Stimulated activated naive CD8-positive, alpha-beta T cell treated with anti-CD3 and anti-CD28 coated beads, Interleukin-15, Interleukin-2, amounts not matched to agents 100 U/mL and 50 U/mL, for 24 hours (primary cell): ENCODE measurements at places on chromosomes 7 and 10.

DNA sequence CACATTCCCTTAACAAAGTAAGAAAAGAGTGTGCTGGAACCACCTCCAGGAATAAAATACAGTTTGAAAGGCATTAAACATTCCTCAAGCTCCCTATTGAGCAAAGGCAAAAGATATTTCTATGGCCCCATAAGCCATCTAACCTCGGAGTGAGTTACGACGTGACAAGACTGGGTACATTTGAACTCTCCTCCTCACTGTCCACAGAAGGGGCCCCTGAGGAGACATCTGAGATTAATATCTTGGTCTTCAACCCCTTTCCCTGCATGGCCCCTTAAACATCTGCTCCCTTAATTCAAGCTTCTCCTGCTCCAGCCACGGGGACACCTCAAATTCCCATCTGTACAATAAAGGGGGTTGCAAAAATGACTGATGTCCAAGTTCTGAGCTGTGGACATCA is 526 bp downstream of the GIMAP1 start:
- no peak for DNase-seq

DNA sequence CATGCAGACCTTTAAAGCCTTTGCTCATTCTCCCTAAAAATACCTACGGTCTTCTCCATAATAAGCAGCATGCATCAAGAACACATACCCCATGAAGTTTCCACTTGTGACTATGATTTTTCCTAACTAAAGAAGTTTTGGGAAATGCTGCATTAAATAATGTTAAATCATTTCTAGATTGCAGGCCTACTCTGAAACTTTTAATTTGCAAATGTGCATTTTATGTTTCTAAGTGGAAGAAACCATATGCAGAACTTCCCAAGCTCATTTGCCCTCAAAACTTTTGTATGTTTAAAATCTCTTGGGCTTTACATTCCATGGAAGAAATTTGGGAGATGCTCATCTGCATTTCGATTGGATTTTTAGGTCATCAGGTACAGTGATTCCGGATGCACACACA is 63.6 kb downstream of the ITGB8 start:
- no peak for DNase-seq

- no peak for DNase-seq
Observed at GRCh38 chr10:6019010-6019782, 41.9 kb upstream of the IL15RA start.

- DNase-seq, result no peak
Observed at GRCh38 chr7:132869166-132869861, 212.6 kb downstream of the CHCHD3 start.

DNA sequence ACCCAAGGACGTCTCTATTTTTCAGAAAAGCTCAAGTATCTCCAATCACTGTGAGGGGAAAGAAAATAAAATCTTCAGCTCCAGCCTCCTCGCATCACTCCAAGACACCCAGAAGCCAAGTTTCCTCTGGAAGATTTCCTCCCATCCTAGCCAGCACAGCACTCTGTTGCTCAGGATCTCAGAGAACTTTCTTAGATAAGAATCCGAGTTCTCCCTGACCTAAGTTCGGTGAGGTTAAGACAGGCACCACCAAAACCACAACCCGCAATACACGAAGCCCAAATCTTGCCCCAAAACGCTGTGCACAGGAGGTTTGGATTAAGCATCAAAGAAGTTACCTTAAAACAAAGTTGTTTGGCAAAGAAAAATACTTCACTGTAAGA is 4.2 kb downstream of the FAM53B start:
- DNase-seq, result no peak

DNA sequence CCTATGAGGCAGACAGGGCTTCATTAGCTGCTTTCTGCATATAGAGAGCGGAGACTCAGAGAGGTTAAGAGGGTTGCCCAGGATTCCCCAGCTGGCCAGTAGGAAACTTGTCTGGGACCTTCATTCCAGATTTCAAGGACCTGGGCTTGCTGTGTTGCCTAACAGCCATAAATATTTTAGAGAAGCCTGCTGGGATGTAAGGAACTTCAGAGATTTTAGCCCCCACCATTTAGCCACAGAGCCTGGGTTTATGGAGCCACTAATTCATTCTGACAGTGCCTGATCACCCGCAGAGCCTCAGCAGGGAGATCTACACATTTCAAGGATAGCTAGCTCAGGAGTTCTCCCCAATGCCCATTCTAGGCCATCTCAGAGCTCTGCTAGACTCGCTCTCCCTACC is 56.6 kb upstream of the TRUB1 start:
- no peak for DNase-seq

DNA sequence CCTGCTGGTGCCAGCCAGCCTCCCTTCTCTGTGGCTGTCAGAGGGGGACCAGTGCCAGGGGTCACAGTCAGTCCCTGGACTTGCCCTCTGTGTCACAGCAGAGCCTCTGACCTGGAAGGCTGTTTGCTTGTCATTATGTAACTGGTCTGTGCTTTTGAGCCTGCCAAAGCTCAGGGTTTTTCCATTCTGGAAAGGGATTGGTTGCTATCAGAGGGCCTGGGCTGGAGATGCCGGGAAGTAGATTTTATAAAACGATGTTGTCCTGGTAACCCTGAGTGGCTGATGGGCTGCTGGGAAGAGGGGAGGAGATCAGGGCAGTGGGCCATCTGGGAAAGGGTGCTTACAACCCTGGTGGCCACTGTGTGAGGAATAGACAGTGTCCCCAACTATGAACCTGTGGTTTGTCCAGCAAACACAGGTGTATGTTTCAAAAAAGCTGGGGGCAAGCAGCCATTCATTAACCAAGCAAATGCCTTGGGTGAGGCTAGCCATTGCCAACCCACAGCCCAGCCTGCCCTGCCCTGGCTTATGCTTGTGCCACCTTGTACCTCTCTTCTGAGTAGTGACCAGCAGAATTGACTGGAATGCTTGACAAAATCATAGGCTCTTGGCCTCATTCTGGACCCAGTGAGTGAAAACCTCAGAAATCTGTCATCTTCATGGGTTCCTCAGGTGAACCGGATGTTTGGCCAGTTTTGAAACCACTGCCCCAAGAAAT is 21.6 kb downstream of the SFTPD start:
- no peak for DNase-seq

DNA sequence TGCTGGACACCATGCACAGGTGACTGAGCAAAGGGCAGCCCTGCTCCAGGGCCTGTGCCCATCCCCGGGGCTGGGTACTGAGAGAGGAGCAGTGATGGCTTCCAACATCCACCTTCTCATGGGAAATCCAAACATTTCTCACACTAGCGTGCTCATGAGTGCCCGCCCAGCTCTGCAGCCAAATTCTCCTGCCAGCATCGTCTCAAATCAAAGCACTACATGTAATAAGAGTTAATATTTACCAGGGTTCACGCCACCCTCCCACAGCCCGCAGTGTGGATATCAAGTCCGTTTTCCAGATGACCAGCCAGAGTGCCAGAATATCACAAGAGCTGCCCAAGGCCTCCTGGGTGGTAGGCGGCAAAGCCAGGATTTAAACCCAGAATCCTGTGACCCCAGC is 12.1 kb downstream of the IL15RA start:
- no peak for DNase-seq

DNA sequence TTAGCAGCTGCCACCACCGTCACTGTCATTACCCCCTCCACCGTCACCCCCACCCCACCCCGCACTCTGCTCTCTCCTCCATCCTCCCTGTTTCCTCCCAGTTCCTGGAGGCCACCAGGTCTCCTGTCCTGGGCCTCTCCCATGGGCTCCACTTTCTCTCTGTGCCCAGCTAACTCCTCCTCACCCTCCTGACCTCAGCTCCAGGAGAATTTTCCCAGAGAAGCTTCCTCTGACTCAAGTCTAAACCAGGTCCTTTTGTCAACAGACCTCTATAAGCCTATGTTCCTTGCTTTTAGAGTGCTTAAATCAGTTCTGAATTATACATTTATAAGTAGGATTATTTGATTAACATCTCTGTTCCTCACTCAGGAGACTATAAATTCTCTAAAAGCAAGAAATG is 150.0 kb downstream of the ARHGAP12 start:
- no peak for DNase-seq

GRCh38 chr7:22346383-22347107 is 10.4 kb downstream of the RAPGEF5 start:
- DNase-seq, result no peak

DNA sequence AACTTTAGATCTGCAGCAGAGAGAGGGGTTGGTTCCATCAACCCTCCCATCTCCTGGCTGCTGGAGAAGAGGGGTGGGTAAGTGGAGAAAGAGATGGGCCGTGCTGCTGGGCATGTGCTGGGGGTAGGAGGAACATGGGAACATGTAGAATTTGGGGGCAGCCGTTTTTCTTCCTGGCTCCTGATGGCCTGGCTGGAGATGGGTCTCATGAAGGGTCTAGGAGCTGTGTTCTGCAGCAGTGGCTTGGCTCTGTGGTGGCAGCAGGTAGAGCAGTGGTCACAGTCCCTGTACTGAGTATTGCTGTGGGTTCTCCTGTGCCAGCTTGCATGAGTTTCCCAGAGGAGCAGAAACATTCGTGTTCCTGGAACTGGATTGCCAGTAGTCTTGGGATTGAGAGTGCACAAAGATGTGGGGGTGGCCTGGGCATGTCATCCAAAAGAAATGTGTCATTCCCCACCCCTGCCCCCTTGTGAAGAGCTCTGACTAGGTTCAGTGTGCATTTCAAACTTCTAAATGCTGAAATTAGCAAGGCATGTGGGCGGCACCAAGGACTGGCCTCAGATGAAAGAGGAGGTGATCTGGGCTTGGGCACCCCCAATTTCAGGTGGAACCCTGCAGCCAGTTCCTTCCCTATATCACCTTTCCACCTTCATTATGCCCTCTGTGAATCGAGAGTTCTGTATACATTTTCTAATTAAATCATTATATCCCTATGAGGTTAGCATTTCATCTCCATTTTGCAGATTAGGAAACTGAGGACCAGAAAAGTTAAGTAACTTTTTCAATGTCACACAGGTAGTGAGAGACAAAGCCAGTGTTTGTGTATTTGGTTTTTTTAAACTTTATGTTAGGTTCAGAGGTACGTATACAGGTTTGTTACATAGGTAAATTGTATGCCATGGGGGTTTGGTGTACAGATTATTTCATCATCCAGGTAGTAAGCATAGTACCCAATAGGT is 2.1 kb downstream of the CHST3 start:
- no peak for DNase-seq

DNA sequence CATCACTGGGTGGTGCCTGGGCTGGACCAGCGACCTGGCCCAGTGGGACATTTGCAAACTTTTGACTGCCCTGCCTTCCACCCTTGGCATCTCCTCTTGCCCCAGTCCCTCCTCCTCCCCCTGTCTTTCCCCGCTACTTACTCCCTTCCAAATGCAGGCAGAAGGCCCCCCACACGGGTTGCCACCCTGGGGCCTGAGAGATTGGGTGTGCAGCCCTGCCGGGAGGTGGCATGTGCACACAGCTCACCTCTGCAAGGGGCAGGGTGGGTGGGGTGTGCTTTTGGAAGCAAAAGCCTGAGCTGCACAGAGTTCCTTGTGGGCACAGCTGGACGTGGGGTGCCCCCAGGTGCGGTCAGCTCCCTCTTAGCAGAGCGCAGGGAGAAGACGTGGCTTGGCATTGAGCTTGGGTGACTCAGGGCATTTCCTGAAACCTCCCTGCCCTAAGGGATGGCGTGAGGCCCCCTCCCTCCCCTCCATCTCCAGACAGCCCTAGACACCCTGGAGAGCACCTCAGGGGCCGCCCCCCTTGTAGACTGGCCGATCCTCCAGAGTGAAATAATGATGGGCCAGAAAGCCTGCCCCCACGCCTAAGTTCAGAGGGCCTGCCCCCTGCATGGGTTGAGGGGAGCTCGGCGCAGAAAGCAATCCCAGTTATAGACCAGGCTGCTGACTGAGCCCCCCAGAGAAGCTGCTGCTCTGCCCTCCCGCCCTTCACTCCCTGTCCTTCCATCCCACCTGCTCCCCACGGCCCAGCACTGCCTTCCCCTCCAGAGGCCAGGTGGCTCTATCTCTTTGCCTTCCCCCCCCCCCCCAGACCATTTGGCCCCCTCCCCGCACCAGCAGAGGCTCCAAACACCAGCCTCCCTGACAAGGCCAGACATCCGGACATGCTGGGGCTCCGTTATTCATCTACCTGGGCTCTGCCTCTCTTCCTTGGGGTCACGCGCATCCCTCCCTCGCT is 2.3 kb upstream of the SHH start:
- no peak for DNase-seq

DNA sequence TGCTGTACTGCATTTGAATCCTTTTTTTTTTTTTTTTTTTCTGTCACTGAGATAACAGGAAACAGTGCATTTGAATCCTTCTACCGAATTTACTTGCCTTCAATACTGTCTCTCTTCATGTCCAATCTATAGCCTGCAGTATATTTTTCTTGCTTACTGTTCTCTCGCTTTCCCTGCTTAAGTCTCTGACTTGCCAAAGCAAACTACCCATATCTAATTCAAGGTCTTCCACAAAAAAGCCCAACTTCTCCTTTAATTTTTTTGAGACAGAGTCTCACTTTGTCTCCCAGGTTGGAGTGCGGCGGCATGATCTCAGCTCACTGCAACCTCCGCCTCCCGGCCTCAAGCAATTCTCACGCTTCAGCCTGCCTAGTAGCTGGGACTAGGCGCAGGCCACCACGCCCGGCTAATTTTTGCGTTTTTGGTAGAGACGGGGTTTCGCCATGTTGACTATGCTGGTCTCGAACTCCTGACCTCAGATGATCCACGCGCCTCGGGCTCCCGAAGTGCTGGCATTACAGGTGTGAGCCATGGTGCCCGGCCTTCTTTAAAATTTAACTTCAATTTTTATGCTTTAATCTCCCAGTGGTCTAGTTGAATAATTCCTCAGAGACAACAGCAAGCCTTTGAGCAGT is 882 bp downstream of the PDCD11 start:
- DNase-seq, result no peak

- no peak for DNase-seq
Observed at GRCh38 chr7:113247198-113247597, 128.8 kb upstream of the SMIM30 start.
